ENCODE measurements at places on chromosomes 3 and 15.

GRCh38 chr3:75237477-75237876, 426.7 kb upstream of the FRG2C start:
- no peak for DNase-seq

DNA sequence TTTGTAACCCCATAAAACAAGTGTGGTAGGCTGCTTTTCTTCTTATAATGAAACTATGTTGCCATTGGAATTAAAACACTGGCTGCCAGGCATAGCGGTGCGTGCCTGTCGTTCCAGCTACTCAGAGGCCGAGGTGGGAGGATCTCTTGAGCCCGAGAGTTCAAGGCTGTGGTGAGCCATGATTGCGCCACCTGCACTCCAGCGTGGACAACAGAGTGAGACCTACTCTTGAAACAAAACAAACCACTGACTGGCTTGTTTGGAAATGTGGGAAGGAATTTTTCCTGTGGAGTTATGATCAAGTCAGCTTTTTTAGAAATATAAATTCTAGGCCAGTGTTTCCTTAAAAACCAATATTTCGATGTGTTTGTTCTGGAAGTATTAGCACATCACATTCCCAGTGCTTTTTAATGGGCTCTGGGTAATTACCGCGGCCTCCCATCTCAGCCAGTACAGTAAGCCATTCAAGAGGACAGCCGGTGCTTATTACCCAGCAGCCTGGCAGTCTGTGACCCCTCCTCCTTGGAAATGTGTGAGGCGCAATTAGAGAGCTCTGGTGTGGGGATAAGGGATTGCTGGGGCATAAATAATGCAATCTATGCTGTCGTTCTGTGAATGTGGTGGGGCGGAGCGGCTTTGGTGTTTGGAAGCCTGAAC, 58.3 kb upstream of the TRAK1 start:
- DNase-seq, result no peak

GRCh38 chr3:150889106-150889505, 16.1 kb downstream of the MINDY4B start:
- no peak for DNase-seq

GRCh38 chr15:66881173-66881905, 179.3 kb downstream of the SMAD6 start:
- no peak for DNase-seq

GRCh38 chr3:21331857-21332256, 419.2 kb downstream of the ZNF385D start:
- no peak for DNase-seq

All from kidney capillary endothelial cell (primary cell).